ENCODE measurements at places on chromosomes 4 and X.
A peak's percentile ranks its signal among the peaks of the same experiment; 100 is the strongest.

DNA sequence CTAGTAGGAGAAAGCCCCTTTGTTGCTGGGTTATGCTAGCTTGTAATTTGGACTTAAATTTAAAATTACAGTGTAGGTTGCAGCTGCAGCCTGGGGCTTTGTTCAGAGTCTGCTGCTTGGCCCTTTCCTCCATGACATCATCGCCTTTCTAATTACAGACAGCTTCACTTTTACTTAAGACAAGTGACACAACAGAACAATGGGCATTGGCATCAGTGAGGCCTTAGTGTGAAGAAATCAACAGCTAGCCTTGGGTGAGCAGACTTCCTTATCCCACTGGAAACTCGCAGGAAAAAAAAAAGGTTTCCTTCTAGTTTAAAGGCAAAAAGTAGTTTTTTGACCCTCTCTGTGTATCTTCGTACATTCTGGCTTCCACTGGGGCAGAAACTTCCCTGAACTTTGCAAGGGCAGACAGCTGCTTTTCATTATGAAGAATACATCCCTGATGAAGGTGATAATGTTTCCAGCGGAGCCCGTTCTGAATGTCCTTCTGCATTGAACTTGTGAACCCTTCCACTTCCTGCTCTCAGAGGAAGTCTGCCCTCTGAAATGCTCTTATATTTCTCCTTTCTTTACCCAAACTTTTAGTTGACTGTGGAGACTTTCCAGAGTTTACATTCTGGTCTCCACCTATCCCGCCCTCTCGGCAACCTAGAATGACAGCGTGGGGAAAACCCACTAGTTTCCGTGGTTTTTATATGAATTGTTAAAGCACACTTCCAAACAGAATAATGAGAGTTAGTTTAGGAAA, 123.2 kb upstream of the FAM9C start:
- no peak for DNase-seq

- DNase-seq = no peak
These were observed 405.6 kb downstream of the SPRY1 start for GRCh38 chr4:123802082-123802645.

DNA sequence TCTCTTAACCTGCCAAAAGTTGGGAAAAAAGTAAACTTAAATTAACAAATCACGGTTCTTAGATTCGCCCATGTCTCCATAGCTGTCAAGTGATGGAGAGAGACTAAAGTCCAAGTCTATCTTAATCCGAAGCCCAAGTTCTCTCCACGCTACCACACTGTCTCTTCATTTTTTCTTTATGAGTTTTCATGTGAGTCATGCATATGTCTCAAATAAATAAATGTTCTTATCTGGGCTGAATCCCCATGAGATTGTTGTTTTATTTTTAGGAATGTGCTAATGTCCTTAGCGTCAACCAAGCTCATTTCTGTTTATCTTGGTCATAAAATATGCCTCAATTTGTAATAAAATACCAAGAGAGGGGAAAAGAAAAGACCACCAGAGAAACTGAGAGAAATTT, 169.3 kb downstream of the RCHY1 start:
- DNase-seq = no peak

GRCh38 chr4:72063726-72064125, 31.9 kb downstream of the NPFFR2 start:
- DNase-seq = no peak

DNA sequence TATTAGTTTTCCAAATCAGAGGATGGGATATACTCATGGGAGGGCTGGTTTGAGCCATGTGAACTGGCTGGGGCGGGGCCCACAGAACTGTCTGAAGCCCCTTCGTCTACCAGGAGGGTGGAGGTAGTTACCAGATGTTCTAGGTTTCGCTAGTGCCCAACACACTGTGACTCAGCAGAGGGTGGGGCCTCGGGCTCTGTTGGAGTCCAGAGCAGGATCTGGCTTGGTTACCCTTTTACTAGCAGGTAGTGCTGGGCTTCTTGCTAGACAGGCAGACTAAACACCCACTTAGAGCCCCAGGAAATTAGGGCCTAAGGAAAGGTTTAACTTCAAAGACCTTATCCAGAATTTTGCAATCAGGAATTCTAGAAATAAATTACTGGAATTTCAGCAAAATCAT, 56.2 kb upstream of the CHRDL1 start:
- no peak for DNase-seq

DNA sequence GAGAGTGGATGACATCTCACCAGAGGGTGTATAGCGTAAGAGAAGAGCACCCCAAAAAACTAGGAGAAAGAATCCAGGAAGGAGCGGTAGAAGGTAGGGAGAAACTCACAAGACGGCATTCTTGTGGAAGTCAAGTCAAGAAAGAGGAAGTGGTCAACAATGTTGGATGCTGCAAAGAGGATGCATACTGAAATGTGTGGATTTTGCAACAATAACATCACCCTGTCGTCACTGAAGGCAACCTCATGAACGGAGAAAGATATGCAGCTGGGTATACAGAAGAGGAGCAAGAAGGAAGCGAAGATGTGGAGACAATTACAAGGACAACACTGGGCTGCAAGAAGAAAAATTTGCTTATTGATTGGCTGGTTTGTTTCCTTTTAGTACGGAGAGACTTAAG, 11.4 kb upstream of the TAPT1 start:
- DNase-seq = no peak

- no peak for DNase-seq
These were observed 106.8 kb upstream of the MAGEA10 start for GRCh38 chrX:152245213-152245612.

- DNase-seq = no peak
These were observed 35.9 kb downstream of the ETDC start for GRCh38 chrX:135345107-135345589.

GRCh38 chrX:107731831-107732502, 43.6 kb downstream of the TSC22D3 start:
- peak; percentile 42 for DNase-seq

DNA sequence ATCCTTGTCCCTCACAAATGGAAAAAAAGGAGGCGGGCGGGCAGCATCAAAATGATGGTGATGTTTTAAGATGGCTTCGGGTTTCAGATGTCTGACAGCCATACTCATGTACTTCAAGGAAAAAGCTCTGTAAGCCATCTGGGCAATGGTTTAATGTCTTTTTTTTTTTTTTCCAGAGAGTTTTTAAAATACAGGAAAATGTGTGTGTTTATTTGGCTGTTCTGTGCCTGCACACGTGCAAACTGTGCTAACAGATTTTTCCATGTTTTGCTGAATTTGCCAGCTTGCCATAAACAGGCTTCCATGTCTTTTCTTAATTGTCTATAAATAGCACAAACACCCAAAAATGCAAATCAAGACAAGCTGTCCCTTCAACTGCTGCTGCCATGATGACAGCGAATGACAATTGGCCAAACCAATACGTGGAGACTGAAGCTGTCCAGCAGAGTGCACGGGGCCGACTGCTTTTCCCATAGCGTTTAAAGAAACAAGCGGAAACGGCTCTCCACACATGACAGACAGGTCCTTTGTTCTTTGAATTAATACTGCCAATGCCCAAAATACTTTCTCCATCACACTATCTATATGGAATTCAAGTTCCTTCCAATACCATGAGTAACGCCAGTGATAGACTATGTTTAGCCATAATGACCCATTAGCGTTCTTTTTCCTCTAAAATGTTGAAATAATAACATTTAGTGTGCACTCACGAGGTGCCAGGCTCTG, 35.7 kb downstream of the AFAP1 start:
- no peak for DNase-seq

DNA sequence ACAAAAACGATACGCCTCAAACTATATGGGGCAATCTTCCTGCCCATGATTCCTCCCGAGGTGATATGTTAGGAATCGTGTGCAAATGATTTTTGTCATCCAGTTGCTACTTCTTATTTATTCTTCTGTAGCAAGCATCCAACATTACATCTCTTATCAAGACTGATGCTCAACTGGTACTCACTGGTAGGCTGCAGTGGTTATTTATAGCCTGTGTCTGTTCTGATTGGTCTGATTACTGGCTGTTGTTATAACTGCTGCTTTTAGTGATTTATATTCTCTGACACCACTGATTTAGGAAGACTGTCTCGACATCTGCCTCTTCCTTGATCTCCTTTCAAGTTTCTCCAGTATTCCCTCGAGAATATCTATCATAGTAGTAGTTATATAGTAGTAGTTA, 165.8 kb downstream of the LARP7 start:
- no peak for DNase-seq

GRCh38 chr4:110503270-110504083, 27.5 kb downstream of the ENPEP start:
- DNase-seq = no peak

- DNase-seq = peak; percentile 19
These were observed 157.8 kb downstream of the RELL1 start for GRCh38 chr4:37528166-37528885.
